ENCODE measurements at places on chromosomes 6 and 20.

DNA sequence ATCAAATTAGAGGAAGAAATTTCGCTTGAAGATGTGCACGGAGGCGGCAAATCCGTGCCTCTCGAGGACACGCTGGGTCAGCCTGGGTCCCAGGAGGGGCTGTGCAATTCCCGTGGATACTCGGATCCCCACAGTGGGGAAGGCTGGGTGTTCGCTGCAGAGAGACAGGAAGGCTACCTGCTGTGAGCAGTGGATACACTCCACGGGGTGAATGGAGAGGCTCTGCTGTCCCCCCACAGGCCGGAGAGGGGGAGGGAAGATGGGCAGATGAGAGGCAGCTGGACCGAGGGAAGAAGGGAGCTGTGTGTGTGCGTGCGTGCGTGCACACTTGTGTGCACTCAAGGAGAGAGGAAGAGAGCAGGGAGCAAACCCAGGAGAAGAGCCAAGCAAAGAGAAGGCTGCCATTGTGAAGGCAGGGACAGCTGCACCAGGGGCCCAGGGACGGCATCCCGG is 57.3 kb downstream of the SULF2 start:
- no peak for DNase-seq

- DNase-seq = no peak
These were observed 212.3 kb downstream of the LMBRD1 start for GRCh38 chr6:69584536-69584912.

GRCh38 chr20:45114465-45115385 is at the start of gene WFDC5:
WFDC5 (minus strand) TSS chr20:45115174; CDS start chr20:45115083, 91 bp downstream.
- DNase-seq = no peak

DNA sequence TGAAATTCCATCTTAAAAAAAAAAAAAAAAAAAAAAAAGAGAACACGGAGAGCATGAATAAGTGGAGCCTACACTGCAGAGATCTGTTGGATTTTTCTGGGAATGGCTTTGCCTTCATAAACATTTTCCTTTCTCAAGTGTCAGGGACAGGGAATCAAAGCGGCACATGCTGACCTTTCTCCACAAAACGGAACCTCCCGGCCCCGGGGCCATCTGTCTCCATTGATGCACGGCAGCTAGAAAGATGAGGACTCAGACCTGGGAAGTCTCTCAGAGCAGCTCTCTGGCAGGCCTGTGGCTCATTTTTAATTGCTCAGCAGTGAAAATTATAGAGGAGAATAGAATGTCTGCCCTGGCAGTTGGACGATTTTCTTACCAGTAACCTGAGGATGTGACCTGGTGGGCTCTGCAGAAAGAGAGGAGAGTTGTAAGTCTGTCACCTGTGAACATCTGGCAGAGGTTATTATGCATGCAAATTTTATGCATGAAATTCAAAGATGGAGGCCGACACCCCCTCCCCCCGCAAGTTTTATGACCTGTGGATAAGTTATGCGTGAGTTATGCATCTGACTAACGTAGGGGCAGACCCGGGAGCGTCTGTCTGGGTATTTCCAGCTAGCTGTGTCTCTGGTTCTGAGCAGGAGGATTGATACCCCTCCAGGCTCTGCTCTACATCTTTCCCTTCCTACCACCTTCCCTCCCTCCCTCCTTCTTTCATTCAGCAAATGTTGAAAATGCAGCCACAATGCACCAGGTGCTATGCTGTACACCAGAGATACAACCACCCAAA is 352.5 kb downstream of the CDH26 start:
- no peak for DNase-seq

- DNase-seq = no peak
These were observed 29.4 kb downstream of the COL20A1 start for GRCh38 chr20:63322146-63322932.

GRCh38 chr6:30829639-30830255 is 54.6 kb upstream of the DDR1 start:
- DNase-seq = no peak

DNA sequence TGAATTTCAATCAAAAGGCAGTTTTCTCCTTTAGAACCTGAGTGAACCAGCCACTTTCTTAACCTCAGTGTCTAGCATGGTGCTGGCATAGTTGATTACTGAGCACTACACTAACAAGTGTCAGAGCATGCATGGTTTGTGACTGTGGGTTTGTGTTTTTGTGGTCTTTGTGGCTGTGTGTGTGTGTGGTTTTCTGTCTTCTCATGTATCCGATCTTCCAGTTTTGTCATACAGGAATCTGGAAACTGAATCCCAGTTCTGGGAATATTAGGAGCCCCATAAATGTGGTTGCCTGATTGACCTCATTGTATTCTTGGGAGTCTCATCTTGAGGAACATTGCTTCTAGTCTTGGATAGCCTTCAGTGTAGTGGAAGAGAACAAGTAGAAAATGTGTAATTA is 73.7 kb downstream of the ESR1 start:
- no peak for DNase-seq

- DNase-seq = no peak
These were observed 239.8 kb downstream of the PTPRT start for GRCh38 chr20:42949950-42950349.

DNA sequence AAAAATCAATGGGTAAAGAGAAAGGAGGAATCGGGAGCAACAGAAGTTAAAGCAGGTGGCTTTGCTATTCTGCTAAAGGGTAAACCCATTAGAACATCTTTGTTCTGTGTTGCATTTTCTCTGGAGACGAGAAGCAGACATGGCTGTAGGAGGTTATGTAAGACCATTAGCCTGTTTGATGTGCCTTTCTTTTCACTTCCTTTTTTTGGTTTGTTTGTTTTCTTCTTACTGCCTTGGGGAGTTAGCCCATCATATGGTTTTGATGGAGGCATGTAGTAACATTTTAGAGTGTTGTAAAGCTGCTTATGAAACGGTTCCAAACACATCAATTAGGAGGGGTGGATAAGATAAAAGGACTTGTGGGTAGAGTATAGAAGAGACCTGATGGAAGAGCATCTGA is 131.0 kb downstream of the DOK5 start:
- no peak for DNase-seq

DNA sequence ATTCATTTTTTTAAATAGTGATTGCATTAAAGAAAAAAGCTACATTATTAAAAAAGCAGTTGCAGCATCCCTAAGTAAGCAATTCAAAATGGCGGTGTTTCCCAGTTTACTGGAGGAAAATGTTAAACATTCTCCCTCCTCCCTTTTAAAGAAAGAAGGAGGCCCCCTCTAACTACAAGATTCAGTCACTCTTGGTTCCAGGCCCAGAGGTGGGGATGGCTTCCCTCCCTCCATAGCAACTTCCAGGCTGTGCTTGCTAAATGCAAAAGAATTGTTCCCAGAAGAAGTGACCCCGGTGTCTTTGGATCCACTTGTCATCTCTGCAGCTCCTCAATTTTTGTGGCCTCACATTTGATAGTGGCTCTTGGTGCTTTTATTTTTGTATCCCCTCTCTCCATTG is 165.9 kb downstream of the SOBP start:
- no peak for DNase-seq

DNA sequence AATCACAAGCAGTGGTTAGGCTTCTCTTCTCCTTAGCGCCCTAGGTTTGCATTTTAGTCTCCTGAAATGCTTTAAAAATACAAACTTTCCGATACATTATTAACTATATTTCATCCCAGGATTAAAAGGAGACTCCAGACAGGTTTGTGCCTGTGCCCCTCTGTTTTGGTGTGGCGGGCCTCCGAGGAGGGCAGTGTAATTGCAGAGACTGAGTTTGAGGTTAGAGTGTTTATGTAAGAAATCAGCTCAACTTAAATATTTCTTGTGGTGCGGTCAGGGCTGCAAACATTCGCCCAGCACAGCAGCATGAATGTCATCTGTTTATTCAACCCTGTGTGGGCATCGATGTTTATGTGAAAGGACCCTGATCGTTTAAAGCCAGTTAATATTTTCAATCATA is 130.4 kb upstream of the AKAP12 start:
- DNase-seq = no peak

DNA sequence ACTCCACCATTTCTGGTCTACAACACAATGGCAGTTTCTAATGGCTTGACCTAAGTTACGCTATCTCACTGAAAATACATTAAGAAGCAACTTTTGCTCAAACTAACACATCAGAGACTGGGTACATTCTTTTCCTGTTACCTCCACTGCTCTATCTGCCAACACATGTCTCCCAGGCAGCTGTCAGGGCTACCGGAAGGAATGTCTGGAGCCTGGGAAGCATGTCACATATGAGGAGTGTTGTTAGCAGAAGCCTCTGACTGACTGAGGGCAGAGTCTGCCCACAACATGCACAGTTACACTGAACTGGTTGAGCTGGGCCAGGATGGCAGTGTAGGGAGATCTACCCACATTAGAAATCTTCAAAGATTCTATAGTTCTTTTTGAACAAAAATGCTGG is 264.5 kb downstream of the KIF16B start:
- no peak for DNase-seq

DNA sequence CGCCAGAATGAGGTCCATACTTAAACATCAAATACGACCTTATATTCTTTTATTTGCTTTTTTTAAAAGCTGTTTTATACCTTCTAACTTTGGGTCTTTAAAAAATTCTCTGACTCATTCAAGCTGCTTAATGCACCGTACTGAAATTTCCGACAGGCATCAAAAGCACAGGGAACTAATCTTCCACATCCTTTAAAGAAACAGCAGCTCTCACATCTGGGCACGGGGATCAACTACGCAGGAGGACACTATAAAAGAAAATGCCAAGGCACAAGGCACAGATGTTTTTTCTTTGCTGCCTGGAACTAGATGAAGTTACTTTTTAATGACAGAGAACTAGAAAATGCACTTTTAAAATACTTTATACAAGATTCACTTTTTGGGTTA is 112.4 kb upstream of the ARG1 start:
- no peak for DNase-seq

- no peak for DNase-seq
These were observed 71.7 kb downstream of the FOXO3 start for GRCh38 chr6:108632441-108632840.

DNA sequence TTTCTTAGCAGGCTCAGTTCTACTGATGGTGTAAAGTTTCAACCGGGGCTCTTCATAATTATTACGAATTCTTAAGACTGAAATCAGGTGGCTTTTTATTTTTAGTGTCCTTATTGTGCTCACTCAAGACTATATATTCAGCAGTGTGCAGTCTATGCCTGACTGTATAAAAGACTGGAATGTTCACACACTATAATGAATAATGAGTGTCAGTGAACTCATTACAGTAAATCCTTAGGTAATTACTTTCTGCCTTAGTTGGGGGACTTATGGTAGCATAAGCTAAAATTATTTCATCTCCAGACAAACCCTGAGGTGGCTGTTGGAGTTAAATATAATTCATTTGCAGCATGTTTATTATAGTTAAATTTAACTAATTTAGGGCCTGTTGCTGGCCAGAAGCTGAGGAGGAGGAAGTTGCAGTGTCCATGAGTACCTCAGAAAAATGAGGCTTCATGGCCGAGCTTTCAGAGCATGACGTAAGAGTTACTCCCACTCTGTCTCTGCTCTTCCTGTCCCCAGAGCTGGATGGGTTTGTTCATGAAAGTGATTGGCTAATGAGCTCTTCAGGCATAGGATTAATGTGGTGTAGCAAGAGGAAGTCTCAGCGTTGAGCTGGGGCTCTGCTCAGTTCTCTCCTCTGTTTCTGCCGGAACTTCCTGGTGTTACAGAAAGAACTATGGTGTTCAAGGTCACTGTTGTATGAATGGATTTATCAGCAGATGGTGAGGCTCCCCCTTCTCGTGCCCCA is 335.7 kb downstream of the NRN1 start:
- peak; percentile 6 for DNase-seq

- DNase-seq = no peak
These were observed 828 bp downstream of the ASCC3 start for GRCh38 chr6:100880149-100880852.

GRCh38 chr6:89197141-89197540 is 20.0 kb downstream of the GABRR1 start:
- DNase-seq = no peak

DNA sequence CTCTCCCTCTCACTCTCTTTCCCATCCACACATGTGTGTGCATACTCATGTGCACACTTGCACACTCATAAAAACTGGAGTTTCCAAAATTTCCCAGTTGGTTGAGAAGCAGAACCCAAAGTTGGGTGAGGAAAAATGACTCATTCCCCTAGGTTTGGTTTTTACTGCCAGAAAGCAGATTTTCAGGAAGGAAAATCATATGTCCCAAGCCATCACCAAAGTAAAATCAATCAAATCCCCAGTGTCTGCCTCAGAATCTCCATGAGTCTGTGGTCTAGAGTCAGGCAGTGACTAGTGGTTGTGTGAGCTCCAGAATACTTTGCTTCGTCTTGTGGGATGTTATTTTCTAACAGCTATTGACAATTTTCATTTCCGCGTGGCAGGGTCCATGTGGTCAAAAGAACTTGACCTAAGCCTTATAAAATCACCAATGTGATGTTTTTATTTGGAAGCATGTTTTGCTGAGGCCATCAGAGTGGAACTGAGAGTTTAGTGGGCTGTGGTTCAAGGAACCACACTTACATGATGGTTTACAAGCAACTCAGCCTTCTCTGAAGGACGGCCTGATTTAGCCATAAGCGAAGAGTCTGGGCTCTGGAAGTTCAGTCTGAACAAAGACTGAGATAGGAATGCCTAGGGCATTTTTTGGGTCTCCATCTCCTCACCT is 81.9 kb upstream of the CCN6 start:
- DNase-seq = no peak

- no peak for DNase-seq
These were observed 1.3 kb downstream of the PTK7 start for GRCh38 chr6:43077333-43077809.

DNA sequence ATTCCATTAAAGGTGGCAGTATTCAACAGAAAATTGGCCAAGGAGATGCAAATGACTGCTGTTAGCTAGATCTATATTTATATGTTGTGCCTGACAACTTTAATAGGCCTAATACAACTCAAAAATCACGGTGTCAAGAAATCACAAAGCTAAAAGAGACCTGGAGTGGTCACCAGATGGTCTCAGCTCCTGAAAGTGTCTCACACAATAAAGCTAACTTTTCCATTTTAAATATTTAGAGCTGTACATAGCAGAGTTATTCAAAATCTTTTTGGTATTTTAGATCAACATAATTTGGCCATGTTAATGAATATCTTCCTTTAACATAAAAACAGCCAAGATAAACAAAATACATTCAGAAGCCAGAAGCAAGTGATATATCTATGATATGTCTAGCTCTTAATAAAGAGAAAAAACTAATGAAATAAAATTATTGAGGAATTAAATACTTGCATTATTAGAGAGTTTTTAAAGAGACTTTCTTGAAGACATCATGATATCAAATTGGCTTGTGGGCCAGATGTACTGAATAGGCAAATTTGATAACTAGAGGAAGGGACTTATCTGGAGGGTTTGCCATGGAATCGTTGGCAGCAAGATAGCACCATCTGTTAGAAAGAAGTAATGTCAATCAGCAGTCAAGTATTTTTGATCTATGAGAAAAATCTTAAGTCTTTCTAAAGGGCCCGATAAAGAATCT is 84.9 kb upstream of the SCAF8 start:
- DNase-seq = no peak

DNA sequence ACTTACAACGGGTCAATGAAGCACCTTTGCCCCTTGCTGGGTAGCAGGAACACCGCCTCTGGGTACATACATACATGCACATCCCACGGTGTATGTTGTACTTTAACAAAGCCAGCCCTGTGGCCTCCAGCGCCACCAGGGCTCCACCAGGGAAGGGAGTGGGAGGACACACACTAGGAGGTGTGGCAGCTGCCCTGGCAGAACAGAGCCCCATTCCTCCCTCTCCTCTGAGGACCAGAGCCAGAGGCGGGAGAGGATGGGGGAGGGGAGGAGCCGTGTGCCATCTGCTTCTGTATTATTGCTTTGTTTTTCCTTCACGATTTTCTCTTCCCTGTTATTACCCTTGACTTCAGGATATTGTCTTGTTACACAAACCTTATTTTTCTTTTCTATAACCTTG is 105.8 kb upstream of the TRAF3IP2 start:
- DNase-seq = no peak

All from HuH-7 (cell line).